ENCODE measurements at places on chromosomes 7 and 10.

DNA sequence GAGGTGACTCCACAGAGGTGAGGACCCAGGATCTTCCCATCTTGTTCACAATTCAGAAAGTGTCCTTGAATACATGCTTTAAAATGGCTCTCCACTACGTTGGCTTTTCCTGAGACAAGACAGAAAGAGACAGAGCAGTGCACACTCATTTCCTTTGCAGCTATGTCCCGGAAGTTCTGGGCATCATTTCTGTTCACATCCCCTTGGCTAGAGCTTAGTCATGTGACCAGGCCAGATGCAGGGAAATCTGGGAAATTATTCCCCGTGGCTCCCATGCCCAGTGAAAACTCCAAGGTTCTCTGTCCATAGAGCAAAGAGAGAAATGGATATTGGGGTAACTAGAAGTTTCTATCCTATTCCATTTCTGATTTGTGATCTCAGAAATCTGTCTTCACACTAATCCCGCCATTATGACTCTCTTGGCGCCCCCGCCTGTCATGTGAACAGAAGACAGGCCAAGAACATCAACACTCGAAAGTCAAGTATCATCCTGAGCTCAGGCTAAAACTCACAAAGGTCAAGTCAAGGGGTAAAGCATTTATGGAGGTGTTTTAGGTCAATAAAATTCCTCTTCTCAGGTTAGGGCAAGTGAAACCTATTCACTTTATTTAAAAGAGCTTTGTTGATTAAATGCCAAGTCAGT lies 251.4 kb upstream of the HABP2 start:
- DNase-seq, result no peak

DNA sequence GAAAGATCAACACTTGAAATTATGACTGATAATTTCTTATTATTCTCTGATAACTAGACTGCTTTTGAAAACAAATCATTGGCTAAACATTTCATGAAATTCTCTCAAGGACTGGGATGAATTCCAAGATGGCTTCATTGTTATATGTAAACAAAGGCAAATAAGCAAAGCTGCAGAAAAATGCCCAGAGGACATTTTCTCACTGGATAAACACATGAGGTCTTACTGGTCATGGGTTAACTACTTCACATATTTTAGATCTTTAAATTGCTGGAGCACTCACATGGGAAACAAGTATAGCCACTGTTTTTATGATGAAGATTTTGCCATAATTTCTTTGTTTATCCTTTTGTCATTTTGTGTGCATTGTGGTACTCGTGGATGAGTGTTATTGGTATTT lies 239.1 kb downstream of the PHF14 start:
- no peak for DNase-seq

DNA sequence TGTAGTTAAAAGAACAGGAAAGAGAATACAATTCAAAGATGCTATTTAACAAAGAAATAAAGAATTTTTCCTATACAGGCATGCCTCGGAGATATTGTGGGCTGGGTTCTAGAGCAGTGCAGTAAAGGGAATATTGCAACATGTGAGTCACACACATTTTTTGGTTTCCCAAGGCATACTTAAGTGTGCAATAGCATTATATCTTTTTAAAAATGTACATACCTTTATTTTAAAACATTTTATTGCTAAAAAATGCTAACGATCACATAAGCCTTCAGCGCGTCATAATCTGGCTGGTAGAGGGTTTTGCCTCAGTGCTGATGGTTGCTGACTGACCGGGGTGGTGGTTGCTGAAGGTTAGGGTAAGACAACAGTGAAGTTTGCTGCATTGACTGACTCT lies 54.4 kb downstream of the ESYT2 start:
- DNase-seq, result no peak

- no peak for DNase-seq
Observed at GRCh38 chr7:147571436-147572185, 1019.0 kb upstream of the C7orf33 start.

- DNase-seq, result no peak
Observed at GRCh38 chr10:90571481-90572258, 286.2 kb downstream of the HTR7 start.

- no peak for DNase-seq
Observed at GRCh38 chr10:132611986-132612385, 74.4 kb downstream of the INPP5A start.

Measured in activated CD4-positive, alpha-beta T cell treated with anti-CD3 and anti-CD28 coated beads, Interleukin-2, amount 50 U/mL, for 1 hour (primary cell).